Umbilical cord (tissue), 2 donors: ENCODE measurements at places on chromosomes 11 and 22.

DNA sequence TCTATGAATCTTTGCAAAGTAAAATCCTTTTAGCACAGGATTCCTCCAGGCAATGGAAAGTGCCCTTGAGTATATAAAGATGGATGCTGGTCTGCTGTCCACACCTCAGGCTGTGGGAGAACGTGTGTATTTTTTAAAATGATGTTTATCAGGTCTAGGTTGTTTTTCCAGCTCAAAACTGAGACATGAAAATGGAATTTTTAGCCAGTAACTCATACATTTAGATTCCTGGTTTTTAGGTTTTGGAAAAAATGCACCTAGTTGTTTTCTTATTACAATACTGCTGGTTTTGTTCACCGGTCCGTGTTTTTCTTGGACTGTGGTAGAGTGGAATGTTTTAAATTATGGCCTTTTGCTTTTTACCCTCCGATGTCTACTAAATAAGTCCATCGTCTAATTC is 554.7 kb downstream of the SOX6 start:
- DNase-seq: no peak

DNA sequence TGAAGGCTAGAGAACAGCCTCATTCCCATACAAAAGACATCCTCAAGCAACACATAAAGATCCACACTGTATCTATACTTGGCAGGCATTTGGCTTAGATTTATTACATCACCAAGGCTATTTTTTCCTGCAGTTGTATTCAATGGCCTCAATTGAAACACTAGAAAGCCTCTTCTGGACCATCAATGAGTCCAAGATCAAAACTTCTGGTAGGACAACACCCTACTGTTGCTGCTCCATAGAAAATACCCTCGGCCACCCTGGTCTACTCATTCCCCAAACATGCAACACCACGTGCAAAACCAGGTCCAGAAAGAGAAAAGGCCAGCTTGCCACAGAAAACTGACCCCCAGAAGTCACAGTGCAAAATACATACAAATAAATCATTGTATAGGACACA is 56.9 kb upstream of the CADM1 start:
- no peak for DNase-seq

DNA sequence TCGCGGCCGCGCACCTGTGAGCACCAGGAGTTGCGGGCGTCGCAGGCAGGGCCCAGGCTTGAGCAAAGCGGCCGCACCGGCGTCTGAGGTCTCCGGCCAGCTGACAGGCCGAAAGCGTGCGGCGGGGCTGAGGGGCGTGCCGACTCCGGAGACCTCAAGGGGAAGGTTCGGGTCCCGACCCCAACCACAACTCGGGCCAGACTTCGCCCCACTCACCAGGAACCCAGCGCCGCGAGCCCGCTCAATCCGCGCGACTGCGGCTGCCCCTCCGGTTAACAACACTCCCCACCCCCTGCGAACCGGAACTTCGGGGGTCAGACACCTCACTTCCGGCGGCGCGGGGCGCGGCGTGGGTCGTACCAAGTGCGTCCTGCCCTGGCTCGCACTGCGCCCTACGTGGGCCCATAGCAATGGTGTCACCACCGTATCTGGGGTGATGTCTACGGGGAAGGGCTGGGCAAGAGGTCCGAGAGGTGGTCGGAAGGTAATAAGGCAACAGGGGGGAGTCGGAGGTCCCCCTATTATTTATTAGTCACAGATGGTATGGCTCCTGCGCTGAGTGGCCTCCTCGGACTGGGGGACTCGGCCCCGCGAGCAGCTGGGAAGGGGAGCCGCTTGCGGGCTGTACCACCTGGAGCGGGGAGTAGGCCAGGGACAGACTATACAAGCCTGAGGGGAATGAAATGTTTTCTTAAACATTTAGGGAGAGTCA is at the start of gene SYVN1:
TSS of gene SYVN1 (minus strand) at position 280 of the 712 bp plus-strand sequence. CDS start 918 bp downstream, outside the sequence.
- peak; percentile 94 for DNase-seq

- peak; percentile 12 for DNase-seq
These were observed 38.7 kb upstream of the ELF5 start for GRCh38 chr11:34552270-34552669.

DNA sequence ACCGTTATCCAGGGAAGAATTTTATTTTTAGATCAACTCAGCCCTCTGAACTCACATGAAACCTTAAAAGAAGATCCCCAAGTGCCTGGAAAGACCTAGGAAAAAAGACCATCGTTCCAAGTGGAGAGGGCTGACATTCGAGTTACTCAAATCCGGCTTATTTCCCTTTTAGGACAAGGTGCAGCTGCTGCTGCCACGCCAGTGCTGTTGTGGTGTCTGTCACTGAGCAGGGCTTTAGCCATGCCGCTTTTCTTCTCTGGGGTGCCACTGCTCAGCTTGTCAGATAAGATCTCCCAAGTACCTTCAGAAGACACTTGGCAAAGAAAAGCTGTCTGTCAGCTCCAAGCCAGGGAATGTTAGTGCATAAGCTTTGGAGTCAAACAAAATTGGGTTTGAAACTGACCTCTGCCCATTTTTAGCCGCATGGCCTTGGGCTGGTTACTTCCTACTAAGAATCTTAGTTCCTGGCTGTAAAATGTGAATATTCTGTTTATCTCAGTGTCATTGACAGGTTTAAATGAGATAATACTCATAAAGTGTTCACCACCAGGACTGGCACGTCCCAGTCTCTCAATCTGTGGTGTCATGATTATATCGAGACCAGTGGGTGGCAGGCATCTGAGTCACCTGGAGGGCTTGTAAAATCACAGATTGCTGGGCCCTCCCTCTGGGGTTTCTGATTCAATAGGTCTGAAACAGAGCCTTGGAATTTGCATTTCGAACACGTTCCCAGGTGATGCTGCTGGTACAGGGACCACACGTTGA is 117.5 kb downstream of the PKNOX2 start:
- DNase-seq: no peak

- peak; percentile 83 for DNase-seq
These were observed 88.6 kb downstream of the SNX19 start for GRCh38 chr11:130827451-130828377.

- no peak for DNase-seq
These were observed 2.2 kb downstream of the PHRF1 start for GRCh38 chr11:578276-579035.

- no peak for DNase-seq
These were observed 73.4 kb downstream of the FEZ1 start for GRCh38 chr11:125422681-125423080.

DNA sequence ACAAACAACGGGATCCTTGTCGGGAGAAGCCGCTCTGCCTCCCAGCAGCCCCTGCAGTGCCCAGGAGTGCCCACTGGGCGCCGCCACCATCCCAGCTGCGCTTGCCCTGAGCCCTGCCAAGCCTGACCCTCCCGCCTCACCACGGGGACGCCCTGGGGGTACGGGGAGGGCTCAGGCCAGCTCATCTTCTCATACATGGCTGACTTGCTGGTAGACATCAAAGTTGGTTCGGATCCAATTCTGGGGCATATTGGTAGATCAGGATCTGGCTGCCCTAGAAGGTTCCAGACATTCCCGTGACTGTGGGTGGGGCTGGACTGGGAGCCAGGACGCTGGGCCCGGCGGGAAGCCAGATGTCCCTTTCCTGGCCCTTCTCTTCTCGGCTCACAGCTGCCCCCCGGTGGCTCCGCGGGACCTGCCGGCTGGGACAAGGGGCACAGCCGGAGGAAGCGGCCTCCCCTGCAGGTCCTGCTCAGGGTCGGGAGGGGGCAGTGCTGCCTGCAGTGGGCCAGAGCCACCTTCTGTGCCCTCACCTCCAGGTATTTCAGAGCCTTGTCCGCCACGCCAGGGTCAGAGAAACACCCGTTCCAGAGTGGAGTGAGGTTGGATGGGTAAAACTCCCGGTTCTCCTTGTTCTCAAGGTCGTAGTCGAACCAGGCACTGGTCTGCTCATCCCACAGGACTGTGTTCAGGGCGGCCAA is 10.6 kb upstream of the TREH start:
- peak; percentile 90 for DNase-seq
